ENCODE measurements at places on chromosomes 5 and 9. TPM values are rescaled to one million over a fixed set of nuclear protein-coding genes. Genes with fewer than 3 reads are reported as not detected.

- DNase-seq = peak; percentile 90
- H3K4me1 ChIP-seq = peaks cover 71% of the 10 kb centered on the region
- H3K36me3 ChIP-seq = peaks cover 51% of the 10 kb centered on the region
- peak within 1 kb of the TSS; percentile 97 for H3K4me3 ChIP-seq
- peak within 1 kb of the TSS; percentile 98 for H3K27ac ChIP-seq
These were observed at the start of gene CYFIP2 for GRCh38 chr5:157265714-157266285. CYFIP2 (plus strand) TSS chr5:157266123; CDS start chr5:157285362, 19,239 bp downstream.

ZNF618 gene
- total RNA-seq = 0.21 TPM

DNA sequence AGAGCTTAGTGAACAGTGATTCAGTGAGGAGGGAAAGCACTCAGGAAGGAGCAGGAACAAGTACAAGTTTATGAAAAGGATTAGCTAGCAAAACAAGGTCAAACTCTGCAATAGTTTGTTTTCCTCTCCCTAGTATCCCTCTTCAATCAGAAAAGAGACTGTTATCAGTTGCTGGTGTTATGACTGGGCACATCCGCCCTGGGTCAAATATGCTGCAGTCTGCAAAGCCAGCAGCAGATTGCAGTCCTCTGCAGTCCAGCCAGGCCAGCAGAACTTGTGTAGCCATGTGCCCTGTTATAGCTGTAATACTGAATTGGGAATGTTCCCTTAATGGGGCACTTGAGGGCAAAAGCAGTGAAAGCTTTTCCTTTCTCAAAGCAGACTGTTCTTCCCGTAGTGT, 12.0 kb downstream of the PCDHAC2 start:
- no peak overlapping the region for H3K4me3 ChIP-seq
- H3K36me3 ChIP-seq = no peaks in the 10 kb centered on the region
- H3K27ac ChIP-seq = no peak overlapping the region
- no peak for DNase-seq

CHSY3 gene
- total RNA-seq = not detected

GRCh38 chr5:71810471-71811195, 91.6 kb downstream of the CARTPT start:
- H3K27ac ChIP-seq = no peak overlapping the region
- no peak for DNase-seq
- H3K27me3 ChIP-seq = peaks cover 13% of the 10 kb centered on the region
- H3K4me1 ChIP-seq = peaks cover 3% of the 10 kb centered on the region
- H3K4me3 ChIP-seq = no peak overlapping the region

FBP2 gene
- not detected for total RNA-seq

EXOSC2 gene
- total RNA-seq = 60.8 TPM

FCN1 gene
- not detected for total RNA-seq

GRCh38 chr5:159784993-159785392, 131.3 kb upstream of the ADRA1B start:
- no peak for DNase-seq
- no peak overlapping the region for H3K4me3 ChIP-seq
- H3K27ac ChIP-seq = no peak overlapping the region

GRCh38 chr5:9538504-9538903, 7.4 kb downstream of the SEMA5A start:
- no peak overlapping the region for H3K27ac ChIP-seq
- H3K27me3 ChIP-seq = peaks cover 7% of the 10 kb centered on the region
- H3K4me3 ChIP-seq = no peak overlapping the region
- no peaks in the 10 kb centered on the region for H3K36me3 ChIP-seq
- no peak for DNase-seq
- no peaks in the 10 kb centered on the region for H3K4me1 ChIP-seq

GRCh38 chr9:81526587-81526986, 162.8 kb downstream of the TLE1 start:
- DNase-seq = no peak
- H3K27ac ChIP-seq = no peak overlapping the region
- H3K27me3 ChIP-seq = no peaks in the 10 kb centered on the region
- no peak overlapping the region for H3K4me3 ChIP-seq
- no peaks in the 10 kb centered on the region for H3K4me1 ChIP-seq
- H3K36me3 ChIP-seq = no peaks in the 10 kb centered on the region

SLC2A6 gene
- total RNA-seq = 1.6 TPM

PCDHA9 gene
- not detected for total RNA-seq

DNA sequence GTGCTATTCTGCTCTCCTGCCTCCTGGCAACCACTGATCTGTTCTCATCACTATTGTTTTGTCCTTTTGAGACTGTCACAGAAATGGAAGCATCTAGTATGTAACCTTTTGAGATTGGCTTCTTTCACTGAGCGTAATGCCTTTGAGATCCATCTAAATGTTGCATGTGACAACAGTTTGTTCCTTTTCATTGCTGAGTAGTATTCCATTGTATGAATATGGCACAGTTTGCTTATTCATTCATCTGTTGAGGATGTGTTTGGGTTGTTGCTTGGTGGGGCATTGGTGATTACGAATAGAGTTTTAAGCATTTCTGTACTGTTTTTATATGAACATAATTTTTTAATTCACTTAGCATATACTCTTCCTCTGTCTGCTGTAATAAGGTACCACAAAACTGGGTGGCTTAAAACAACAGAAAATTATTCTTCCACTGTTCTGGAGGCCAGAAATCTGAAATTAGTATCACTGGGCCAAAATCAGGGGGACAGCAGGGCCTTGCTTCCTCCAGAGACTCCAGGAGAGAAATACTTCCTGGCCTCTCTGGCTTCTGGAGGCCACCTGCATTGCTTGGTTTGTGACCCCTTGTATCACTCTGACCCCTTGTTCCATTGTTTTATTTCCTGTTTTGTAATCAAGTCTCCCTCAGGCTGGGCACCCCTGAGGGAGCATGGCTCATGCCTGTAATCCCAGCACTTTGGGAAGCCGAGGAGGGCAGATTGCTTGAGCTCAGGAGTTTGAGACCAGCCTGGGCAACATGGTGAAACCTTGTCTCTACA, 53.0 kb downstream of the EXOSC2 start:
- H3K36me3 ChIP-seq = no peaks in the 10 kb centered on the region
- no peaks in the 10 kb centered on the region for H3K4me1 ChIP-seq
- H3K4me3 ChIP-seq = no peak overlapping the region
- no peaks in the 10 kb centered on the region for H3K27me3 ChIP-seq

DMRT3 gene
- not detected for total RNA-seq

DNA sequence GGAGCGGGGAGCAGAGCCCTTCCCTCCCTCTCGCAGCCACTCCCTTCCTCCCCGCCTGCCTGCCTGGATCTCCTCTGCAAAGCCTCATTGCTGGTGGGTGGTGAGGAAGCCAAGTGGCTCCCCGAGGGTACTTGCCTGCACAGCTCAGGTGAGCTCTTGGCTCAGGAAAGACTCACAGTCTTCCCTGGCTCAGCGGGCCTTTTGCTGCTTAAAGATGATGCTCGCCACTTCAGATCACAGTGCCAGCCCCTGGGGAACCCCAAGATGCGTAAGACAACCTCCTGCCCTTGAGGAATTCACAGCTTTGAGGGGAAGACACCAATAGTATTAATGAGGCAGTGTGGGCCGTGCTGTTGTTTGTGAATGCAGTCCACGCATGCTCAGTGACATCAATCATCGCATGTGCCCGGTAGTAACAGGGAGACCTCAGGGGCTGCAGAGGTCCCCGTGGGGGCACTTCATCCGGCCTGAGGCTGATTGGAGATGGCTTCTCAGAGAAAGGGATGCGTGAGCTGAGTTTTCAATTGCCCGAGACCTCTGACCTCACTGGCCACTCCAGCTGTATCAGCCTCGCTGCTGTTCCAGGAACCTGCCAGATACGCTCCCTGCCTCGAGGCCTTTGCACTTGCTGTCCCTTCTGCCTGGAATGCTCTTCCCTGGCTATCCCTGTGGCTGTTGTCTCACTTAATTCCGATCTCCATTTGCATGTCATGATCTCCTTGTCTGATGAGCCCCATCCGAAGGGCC, 36.8 kb downstream of the ERGIC1 start:
- no peaks in the 10 kb centered on the region for H3K36me3 ChIP-seq
- H3K4me1 ChIP-seq = peaks cover 16% of the 10 kb centered on the region
- H3K27me3 ChIP-seq = no peaks in the 10 kb centered on the region
- H3K27ac ChIP-seq = no peak overlapping the region
- DNase-seq = no peak
- H3K4me3 ChIP-seq = no peak overlapping the region

DNA sequence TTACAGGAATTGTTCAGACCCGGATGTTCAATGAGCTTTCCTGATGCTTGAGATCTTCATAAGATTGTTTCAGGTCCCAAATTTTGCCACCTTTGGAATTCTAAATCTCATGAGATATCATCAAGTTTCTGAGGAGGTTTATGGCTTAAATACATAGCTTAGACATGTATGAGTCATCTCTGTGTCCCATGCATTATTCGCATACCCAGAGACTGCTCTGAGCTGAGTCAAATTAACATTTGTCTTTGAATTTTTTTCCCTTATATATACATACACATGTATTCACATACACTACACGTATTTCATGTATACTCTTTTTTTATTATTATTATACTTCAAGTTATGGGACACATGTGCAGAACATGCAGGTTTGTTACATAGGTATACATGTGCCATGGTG, 744.6 kb downstream of the BRINP1 start:
- no peak overlapping the region for H3K4me3 ChIP-seq
- H3K4me1 ChIP-seq = no peaks in the 10 kb centered on the region
- DNase-seq = no peak
- H3K36me3 ChIP-seq = no peaks in the 10 kb centered on the region
- H3K27me3 ChIP-seq = no peaks in the 10 kb centered on the region

BHMT2 gene
- total RNA-seq = not detected

- peaks cover 24% of the 10 kb centered on the region for H3K4me1 ChIP-seq
- H3K27ac ChIP-seq = no peak overlapping the region
- no peak overlapping the region for H3K4me3 ChIP-seq
These were observed 177.3 kb downstream of the C9orf152 start for GRCh38 chr9:110030632-110031031.

- H3K27me3 ChIP-seq = peaks cover 30% of the 10 kb centered on the region
- peak; percentile 62 for DNase-seq
- H3K4me1 ChIP-seq = peaks cover 45% of the 10 kb centered on the region
- peak overlapping the region; percentile 37 for H3K27ac ChIP-seq
- peak overlapping the region; percentile 29 for H3K4me3 ChIP-seq
These were observed 3.0 kb downstream of the N4BP3 start for GRCh38 chr5:178116143-178116885.

SPATA31D4 gene
- total RNA-seq = not detected

- no peaks in the 10 kb centered on the region for H3K4me1 ChIP-seq
- no peak overlapping the region for H3K27ac ChIP-seq
- DNase-seq = no peak
- no peaks in the 10 kb centered on the region for H3K36me3 ChIP-seq
- no peak overlapping the region for H3K4me3 ChIP-seq
- no peaks in the 10 kb centered on the region for H3K27me3 ChIP-seq
These were observed 78.2 kb downstream of the ATP10B start for GRCh38 chr5:160773646-160774410.

SH3TC2 gene
- not detected for total RNA-seq

- no peaks in the 10 kb centered on the region for H3K36me3 ChIP-seq
- H3K4me3 ChIP-seq = no peak overlapping the region
- no peaks in the 10 kb centered on the region for H3K27me3 ChIP-seq
- no peaks in the 10 kb centered on the region for H3K4me1 ChIP-seq
These were observed 6.9 kb downstream of the SOHLH1 start for GRCh38 chr9:135692410-135692809.

DNA sequence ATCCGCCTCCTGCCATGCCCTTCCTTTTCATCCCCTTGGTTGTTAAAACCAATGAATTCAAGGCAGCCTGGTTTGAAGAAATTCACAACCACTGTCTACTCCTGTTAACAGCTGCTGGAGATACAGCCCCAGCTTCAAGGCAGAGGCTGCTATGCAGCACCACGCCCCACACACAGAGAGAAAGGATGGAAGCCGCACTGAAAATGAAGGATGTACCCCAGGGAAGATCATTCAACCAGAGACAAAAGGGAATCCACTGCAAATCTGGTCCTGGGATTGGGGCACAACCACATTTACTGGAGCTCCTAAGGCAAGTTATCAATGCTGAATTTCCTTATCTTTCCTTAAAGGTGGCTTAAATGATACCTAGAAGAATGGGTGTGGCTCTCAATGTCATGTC, 58.7 kb downstream of the DPYSL3 start:
- peaks cover 8% of the 10 kb centered on the region for H3K4me1 ChIP-seq
- no peak overlapping the region for H3K4me3 ChIP-seq
- no peak for DNase-seq
- H3K27me3 ChIP-seq = peaks cover 57% of the 10 kb centered on the region
- H3K36me3 ChIP-seq = no peaks in the 10 kb centered on the region

- no peaks in the 10 kb centered on the region for H3K36me3 ChIP-seq
- H3K4me3 ChIP-seq = no peak overlapping the region
- no peaks in the 10 kb centered on the region for H3K27me3 ChIP-seq
- DNase-seq = no peak
- no peaks in the 10 kb centered on the region for H3K4me1 ChIP-seq
- no peak overlapping the region for H3K27ac ChIP-seq
These were observed 779.1 kb downstream of the NR2F1-AS1 start for GRCh38 chr5:92801911-92802310.

GRCh38 chr9:83572524-83572923, 34.3 kb upstream of the FRMD3 start:
- no peaks in the 10 kb centered on the region for H3K27me3 ChIP-seq
- DNase-seq = no peak
- H3K36me3 ChIP-seq = no peaks in the 10 kb centered on the region
- H3K4me1 ChIP-seq = peaks cover 3% of the 10 kb centered on the region

GRCh38 chr5:167140548-167141291, 1150.7 kb upstream of the WWC1 start:
- no peak for DNase-seq
- no peaks in the 10 kb centered on the region for H3K27me3 ChIP-seq
- H3K36me3 ChIP-seq = no peaks in the 10 kb centered on the region
- H3K27ac ChIP-seq = no peak overlapping the region
- no peaks in the 10 kb centered on the region for H3K4me1 ChIP-seq

- DNase-seq = no peak
- H3K27me3 ChIP-seq = no peaks in the 10 kb centered on the region
- H3K27ac ChIP-seq = no peak overlapping the region
- no peak overlapping the region for H3K4me3 ChIP-seq
- H3K4me1 ChIP-seq = no peaks in the 10 kb centered on the region
These were observed 41.6 kb upstream of the FST start for GRCh38 chr5:53438486-53439472.

DNA sequence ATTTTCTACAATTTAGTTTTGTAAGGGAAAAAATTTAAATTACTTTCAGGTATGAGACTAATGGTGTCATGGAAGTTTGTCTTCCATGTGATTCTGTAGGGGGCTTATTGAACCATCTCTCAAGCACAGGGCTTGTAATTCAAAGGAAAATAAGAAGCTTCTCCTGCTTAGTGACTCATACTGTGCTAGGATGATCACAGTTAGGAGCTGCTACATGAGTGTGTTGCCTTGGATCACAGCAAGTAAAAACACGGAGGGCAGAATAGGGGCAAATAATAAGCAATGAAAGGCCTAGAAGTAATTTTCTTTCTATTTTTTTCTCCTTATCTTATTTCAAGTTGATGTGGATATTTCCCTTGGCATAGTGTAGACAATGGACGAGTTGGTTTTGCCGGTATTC, 28.9 kb downstream of the TMEM167A start:
- H3K4me3 ChIP-seq = no peak overlapping the region
- H3K36me3 ChIP-seq = peaks cover 10% of the 10 kb centered on the region
- no peak overlapping the region for H3K27ac ChIP-seq
- H3K4me1 ChIP-seq = peaks cover 1% of the 10 kb centered on the region
- DNase-seq = no peak
- H3K27me3 ChIP-seq = no peaks in the 10 kb centered on the region

- H3K4me3 ChIP-seq = peak overlapping the region; percentile 20
- DNase-seq = peak; percentile 38
- peaks cover 54% of the 10 kb centered on the region for H3K4me1 ChIP-seq
- peaks cover 20% of the 10 kb centered on the region for H3K36me3 ChIP-seq
- H3K27me3 ChIP-seq = no peaks in the 10 kb centered on the region
These were observed 11.1 kb upstream of the AQP3 start for GRCh38 chr9:33458444-33458843.

GRCh38 chr9:22840641-22841040, 394.0 kb downstream of the DMRTA1 start:
- H3K4me3 ChIP-seq = no peak overlapping the region
- no peaks in the 10 kb centered on the region for H3K36me3 ChIP-seq
- no peaks in the 10 kb centered on the region for H3K27me3 ChIP-seq
- H3K4me1 ChIP-seq = no peaks in the 10 kb centered on the region
- DNase-seq = no peak

CCDC107 gene
- total RNA-seq = 30.9 TPM

All from activated CD4-positive, alpha-beta T cell treated with anti-CD3 and anti-CD28 coated beads, Interleukin-2, amount 10 ng/mL, durations not matched to agents 7 days and 5 days (primary cell).